ENCODE measurements at places on chromosomes 5 and 9. TPM values are rescaled to one million over a fixed set of nuclear protein-coding genes. Genes with fewer than 3 reads are reported as not detected.
A peak's percentile ranks its signal among the peaks of the same experiment; 100 is the strongest.

GRCh38 chr9:10005206-10005605, 607.6 kb downstream of the PTPRD start:
- no peaks in the 10 kb centered on the region for H3K27me3 ChIP-seq
- H3K27ac ChIP-seq, result no peak overlapping the region
- no peak overlapping the region for H3K4me3 ChIP-seq
- DNase-seq, result no peak

DNA sequence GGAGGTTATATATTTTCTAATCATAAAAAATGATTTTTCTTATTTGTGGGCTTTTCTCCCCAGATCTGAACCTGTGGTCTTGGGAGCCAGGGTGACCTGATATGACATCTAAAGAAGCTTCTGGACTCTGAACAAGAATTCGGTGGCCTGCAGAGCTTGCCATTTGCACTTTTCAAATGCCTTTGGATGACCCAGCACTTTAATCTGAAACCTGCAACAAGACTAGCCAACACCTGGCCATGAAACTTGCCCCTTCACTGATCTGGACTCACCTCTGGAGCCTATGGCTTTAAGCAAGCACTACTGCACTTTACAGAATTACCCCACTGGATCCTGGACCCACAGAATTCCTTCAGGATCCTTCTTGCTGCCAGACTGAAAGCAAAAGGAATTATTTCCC, 59.0 kb upstream of the RIC1 start:
- H3K36me3 ChIP-seq, result no peaks in the 10 kb centered on the region
- no peak for DNase-seq
- no peaks in the 10 kb centered on the region for H3K27me3 ChIP-seq
- no peak overlapping the region for H3K27ac ChIP-seq

GRCh38 chr9:137227853-137228505, 677 bp downstream of the RNF224 start:
- no peak overlapping the region for H3K4me3 ChIP-seq
- peaks cover 8% of the 10 kb centered on the region for H3K4me1 ChIP-seq
- DNase-seq, result no peak
- H3K27ac ChIP-seq, result no peak overlapping the region

DNA sequence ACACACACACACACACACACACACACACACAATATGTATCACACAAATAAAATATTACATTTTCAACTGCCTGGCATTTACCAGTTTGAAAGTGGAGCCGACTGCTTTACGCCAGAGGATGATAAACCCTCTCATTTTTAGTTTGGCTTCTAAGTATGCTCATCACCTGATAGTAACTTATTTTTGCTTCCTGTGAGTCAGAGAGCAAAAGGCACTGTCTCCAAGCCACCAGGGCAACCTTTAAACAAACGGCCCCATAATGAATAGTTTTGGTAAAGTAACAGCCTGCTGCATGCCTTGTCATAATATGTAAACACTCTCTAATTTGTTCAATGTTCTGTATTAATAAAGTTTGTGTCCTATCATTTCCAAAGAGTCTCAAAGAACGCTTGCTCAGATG, 26.9 kb downstream of the KLF4 start:
- no peaks in the 10 kb centered on the region for H3K27me3 ChIP-seq
- H3K27ac ChIP-seq, result no peak overlapping the region
- H3K36me3 ChIP-seq, result no peaks in the 10 kb centered on the region
- DNase-seq, result no peak

GRCh38 chr5:168407211-168407610, 79.1 kb upstream of the RARS1 start:
- no peaks in the 10 kb centered on the region for H3K27me3 ChIP-seq
- no peak overlapping the region for H3K4me3 ChIP-seq
- H3K36me3 ChIP-seq, result no peaks in the 10 kb centered on the region
- no peak overlapping the region for H3K27ac ChIP-seq
- no peak for DNase-seq

DNA sequence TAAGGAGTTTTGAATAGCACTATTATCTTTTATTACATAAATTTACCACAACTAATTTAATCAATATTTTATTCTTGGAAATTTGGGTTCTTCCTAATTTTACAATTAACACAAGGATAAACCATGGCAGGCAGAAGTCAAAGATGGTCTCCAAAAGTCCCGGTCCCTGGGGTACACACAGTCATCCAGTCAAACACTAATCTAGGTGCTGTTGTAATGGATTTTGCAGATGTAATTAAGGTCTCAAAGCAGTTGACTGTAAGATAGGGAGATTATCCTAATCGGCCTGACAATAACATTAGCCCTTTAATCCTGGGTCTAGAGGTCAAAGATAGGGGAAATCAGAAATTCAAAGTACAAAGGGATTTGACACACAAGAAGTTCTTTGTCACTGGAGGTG, 57.5 kb upstream of the HTR1A start:
- H3K36me3 ChIP-seq, result no peaks in the 10 kb centered on the region
- no peak overlapping the region for H3K27ac ChIP-seq
- no peak overlapping the region for H3K4me3 ChIP-seq
- DNase-seq, result no peak
- no peaks in the 10 kb centered on the region for H3K27me3 ChIP-seq

GRCh38 chr5:172833686-172834414, at the start of gene ERGIC1:
ERGIC1 (plus strand) TSS chr5:172834251; CDS start chr5:172834414, 163 bp downstream.
- H3K27me3 ChIP-seq, result no peaks in the 10 kb centered on the region
- H3K36me3 ChIP-seq, result no peaks in the 10 kb centered on the region
- H3K4me1 ChIP-seq, result peaks cover 38% of the 10 kb centered on the region
- H3K27ac ChIP-seq, result peak within 1 kb of the TSS; percentile 91
- DNase-seq, result peak; percentile 92

Gene STPG3
- not detected for total RNA-seq

Gene IFNA21
- not detected for total RNA-seq

Gene FAM81B
- total RNA-seq, result not detected

Data from sigmoid colon (tissue), 7 donors.